ENCODE measurements at places on chromosomes 16 and 17. TPM values are rescaled to one million over a fixed set of nuclear protein-coding genes. Genes with fewer than 3 reads are reported as not detected.

DNA sequence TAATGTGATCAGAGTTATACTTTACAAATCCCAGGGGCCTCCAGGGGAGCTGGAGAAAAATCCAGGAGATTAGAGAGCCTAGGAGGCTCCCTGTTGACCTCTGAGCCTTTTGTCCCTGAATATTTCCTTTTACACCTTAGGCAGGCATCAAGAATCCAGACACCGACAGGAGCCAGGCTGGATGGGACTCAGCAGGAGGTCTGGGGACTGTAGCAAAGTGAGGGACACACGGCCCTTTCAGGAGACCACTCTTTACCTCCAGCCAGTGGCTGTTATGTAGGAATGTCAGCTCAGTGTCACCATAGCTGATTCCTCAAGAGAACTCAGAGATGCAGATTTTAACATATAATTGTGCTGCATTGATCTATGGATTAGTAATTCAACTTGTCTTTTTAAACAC is 198.4 kb downstream of the SHISA9 start:
- H3K4me1 ChIP-seq: no peaks in the 10 kb centered on the region
- no peak overlapping the region for H3K4me3 ChIP-seq
- no peaks in the 10 kb centered on the region for H3K36me3 ChIP-seq
- no peak for DNase-seq

DNA sequence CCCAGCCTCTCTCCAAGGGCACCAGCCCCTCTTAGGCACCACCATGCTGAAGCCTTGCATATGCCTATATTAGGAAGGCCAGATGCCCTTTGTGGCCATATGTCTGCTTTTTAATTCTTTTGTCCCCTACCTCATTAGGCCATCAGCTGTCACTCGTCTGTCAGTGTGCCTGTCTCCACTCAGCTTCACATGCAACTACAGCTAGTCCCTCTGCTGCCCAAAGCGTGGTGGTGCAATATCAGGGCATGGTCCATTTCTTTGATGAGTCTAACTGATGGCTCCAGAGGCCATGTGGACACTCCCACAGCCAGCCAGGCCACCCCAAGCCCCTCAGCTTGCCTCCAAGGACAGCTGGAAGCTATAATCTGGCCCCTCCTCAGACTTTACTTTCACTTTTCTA is 36.3 kb downstream of the MYO18A start:
- H3K4me3 ChIP-seq: no peak overlapping the region
- H3K36me3 ChIP-seq: no peaks in the 10 kb centered on the region
- no peak for DNase-seq
- H3K27me3 ChIP-seq: no peaks in the 10 kb centered on the region

DNA sequence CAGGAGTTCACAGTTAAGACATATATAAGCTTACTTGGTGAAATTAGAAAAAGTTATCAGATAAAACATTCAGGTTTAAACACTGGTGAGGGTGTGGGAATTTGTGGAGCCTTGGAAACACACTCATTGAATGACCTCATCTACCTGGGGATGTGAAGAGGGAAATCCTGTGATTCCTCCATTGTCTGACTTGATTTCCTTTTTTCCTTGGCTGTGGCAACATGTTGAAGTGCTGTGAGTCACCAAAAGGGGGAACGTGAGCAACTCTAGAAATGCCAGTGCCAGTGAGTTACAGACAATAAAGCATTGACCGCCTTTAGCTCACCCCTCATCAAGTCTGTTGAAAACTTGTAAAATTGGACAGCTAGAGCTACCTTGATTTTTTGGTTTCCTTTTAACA is 1.8 kb downstream of the HMOX2 start:
- no peak for DNase-seq
- no peak overlapping the region for H3K4me3 ChIP-seq
- no peaks in the 10 kb centered on the region for H3K36me3 ChIP-seq
- H3K27me3 ChIP-seq: no peaks in the 10 kb centered on the region
- peaks cover 41% of the 10 kb centered on the region for H3K4me1 ChIP-seq
- no peak overlapping the region for H3K27ac ChIP-seq

Gene CLDN7
- total RNA-seq: 98.7 TPM

DNA sequence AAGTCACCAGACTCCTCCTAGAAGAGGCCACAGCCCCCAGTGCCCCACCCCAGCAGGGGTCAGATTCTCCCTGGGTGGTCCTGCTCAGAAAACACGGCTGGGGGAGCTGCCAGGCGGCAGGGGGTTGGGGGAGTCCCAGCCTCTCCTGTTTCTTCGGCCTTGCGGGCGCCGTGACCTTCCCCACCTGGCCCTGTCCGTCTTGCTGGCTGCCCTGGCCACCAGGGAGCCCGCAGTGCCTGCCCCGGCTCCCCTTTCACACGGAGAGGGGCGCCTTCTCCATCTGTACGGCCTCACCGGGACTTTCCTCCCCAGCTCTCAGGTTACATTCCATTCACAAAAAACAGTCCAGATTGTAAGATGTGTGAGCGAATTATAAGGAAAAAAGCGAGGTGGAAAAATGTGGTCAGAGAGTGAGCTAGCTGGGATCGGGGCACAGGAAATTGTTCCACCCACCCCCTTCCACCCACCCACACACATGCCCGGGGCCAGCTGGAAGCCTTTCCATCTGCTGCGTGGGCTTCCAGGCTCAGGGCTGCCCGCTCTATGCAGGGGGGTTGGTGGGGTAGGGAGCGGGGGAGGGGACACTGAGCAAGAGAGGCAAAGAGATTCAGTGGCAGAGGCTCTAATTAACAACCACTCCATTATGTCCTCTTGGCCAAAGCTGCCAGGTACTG is 14.6 kb upstream of the CIBAR2 start:
- DNase-seq: no peak
- no peak overlapping the region for H3K4me3 ChIP-seq
- H3K4me1 ChIP-seq: peaks cover 40% of the 10 kb centered on the region
- H3K36me3 ChIP-seq: no peaks in the 10 kb centered on the region

Gene CALB2
- total RNA-seq: 1.6 TPM

GRCh38 chr17:80223142-80223815 is 3.1 kb downstream of the SLC26A11 start:
- DNase-seq: no peak
- no peak overlapping the region for H3K4me3 ChIP-seq
- H3K4me1 ChIP-seq: peaks cover 23% of the 10 kb centered on the region
- peaks cover 19% of the 10 kb centered on the region for H3K36me3 ChIP-seq
- H3K27me3 ChIP-seq: no peaks in the 10 kb centered on the region
- no peak overlapping the region for H3K27ac ChIP-seq

GRCh38 chr16:3876160-3876559 is 4.4 kb downstream of the CREBBP start:
- no peak overlapping the region for H3K4me3 ChIP-seq
- no peak overlapping the region for H3K27ac ChIP-seq
- DNase-seq: no peak
- no peaks in the 10 kb centered on the region for H3K27me3 ChIP-seq
- H3K36me3 ChIP-seq: no peaks in the 10 kb centered on the region

Gene GAS2L2
- total RNA-seq: 3.1 TPM

DNA sequence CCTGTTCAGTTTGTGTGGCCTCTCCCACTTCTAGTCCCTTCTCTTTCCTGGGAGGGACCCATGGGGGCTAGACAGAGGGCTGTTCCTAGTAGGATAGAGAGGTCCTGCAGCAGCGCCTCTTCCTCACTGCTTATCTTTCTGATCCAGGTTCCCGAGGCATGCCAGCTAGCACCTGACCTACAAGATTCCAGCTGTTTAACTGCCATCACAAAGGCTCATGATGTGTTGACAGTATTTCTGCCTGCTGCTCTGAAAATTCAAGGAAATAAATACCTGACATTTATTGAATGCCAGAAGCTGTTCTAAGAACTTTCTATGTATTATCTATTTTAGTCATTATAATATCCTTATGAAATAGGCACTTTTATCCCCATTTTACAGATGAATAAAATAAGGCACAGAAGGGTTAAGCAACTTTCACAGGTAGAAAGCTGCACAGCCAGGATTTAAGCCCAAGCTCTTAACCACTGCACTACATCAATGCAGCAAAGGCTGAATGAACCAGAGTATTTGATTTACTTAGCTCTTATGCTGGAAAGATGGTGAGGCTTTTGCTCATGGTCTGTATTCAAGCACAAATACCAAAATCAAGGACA is 38.8 kb downstream of the HEATR6 start:
- H3K27me3 ChIP-seq: peaks cover 13% of the 10 kb centered on the region
- DNase-seq: no peak
- no peak overlapping the region for H3K27ac ChIP-seq
- H3K36me3 ChIP-seq: peaks cover 27% of the 10 kb centered on the region
- peaks cover 7% of the 10 kb centered on the region for H3K4me1 ChIP-seq

- peaks cover 18% of the 10 kb centered on the region for H3K27me3 ChIP-seq
- H3K4me3 ChIP-seq: peak overlapping the region; percentile 59
- no peak for DNase-seq
- peaks cover 12% of the 10 kb centered on the region for H3K36me3 ChIP-seq
Measured at GRCh38 chr16:66948134-66948836, 12.8 kb upstream of the CES3 start.
